ENCODE measurements at places on chromosomes 11 and 22.

DNA sequence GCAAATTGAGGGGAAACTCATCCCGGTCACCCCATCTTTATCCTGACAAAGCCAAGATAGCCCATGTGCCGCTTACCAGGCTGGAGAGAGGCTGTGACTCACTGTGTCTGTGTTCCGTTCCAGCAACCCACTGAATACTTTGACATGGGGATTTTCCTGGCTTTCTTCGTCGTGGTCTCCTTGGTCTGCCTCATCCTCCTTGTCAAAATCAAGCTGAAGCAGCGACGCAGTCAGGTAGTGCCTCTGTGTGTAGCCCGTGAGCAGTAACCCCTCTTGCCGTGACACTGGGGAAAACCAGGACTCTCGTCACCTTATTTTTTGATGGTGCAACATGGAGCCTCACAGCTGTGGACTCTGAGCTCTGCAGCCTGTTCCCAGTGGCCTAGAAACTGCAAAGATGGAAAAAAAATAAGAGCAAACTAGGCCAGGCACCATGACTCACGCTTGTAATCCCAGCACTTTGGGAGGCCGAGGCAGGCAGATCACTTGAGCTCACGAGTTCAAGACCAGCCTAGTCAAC is 16.9 kb downstream of the C22orf31 start:
- peak; percentile 76 for DNase-seq

DNA sequence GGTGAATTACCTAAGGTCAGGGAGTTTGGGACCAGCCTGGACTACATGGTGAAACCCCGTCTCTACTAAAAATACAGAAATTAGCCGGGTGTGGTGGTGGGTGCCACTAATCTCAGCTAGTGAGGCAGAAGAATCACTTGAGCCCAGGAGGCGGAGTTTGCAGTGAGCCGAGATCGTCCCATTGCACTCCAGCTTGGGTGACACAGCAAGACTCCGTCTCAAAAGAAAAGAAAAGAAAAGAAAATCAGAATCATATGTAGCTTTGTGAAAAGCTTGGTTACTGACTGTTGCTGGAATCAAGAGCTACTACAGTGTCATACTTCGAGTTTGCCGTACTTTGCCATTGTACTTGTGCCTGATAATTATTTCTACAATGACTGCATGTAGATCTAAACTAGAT is 4.2 kb upstream of the TMEM135 start:
- DNase-seq = no peak

DNA sequence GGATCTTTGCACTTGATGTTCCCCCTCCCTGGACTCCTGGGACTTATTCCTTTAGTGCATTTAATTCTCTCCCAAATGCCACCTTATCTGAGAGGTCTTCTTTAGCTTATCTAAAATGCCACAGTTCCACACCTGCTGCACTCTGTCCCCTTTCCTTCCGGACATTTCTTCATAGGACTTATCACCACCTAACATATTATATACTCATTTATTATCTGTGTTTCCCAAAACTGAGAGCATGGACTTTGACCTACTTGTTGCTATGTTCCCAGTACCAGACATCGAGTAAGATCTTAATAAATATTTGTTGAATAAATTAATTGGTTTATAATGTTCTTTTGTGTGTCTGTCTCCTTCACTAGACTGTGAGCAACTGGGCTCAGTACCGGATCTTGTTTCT is 585.3 kb downstream of the INSC start:
- no peak for DNase-seq

DNA sequence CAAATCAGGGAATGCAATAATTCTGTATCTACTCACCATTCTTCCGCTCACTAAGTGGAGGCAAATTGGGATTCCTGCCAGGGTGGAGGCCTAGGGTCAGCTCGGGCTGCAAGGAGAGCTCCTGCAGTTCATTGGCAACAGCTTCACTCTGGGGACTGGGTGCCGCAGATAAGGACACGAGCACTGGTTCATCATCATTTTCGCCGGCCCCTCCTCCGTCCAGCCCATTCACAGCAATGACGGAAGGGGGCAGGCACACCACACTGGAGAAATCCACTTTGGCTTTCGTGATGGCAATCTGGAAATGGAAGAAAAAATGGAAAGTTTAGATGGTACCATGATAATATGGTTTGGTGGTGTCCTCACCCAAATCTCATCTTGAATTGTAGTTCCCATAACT is 84.4 kb downstream of the MRTFA start:
- DNase-seq = no peak

- DNase-seq = no peak
Measured at GRCh38 chr11:117564321-117564720, 232.7 kb downstream of the DSCAML1 start.

GRCh38 chr11:16678466-16679116 is 59.9 kb upstream of the C11orf58 start:
- no peak for DNase-seq

- no peak for DNase-seq
Measured at GRCh38 chr11:119486016-119486415, 63.0 kb upstream of the THY1 start.

DNA sequence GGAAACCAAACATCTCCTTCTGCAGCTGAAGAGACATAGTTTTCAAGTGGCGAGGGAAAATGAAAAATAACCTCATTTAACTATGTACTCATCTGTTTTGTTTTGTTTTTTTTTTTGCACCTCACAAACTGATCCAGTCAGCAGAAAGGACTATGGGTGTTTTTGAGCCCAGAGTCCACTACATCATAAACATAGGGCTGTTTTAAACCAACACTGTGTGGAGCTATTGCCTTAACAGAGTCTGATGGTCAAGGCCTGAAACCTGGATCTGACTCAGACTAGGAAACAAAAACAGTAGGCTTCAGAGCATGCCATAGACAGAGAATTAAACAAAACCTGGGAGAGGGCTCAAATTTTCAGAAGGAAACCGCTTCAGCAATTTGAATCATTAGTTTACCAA is 99.3 kb upstream of the FSHB start:
- no peak for DNase-seq

Measured in AG10803 (cell line).